ENCODE measurements at places on chromosomes 5 and 9.

- DNase-seq = no peak
Observed at GRCh38 chr5:139495638-139496435, 13.3 kb upstream of the STING1 start.

DNA sequence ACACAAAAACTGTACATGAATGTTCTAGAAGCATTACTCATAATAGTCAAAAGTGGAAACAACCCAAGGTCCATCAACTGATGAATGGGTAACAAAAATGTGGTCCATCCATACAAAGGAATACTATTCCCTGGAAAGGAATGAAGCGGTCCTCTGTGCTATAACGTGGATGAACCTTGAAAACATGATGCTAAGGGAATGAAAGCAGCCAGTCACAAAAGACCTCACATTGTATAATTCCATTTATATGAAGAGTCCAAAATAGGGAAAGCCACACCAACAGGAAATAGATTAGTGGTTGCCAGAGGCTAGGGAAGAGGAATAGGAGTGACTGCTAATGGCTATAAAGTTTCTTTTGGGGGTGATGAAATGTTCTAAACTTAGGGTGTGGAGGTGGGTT, 22.7 kb upstream of the BARHL1 start:
- no peak for DNase-seq

DNA sequence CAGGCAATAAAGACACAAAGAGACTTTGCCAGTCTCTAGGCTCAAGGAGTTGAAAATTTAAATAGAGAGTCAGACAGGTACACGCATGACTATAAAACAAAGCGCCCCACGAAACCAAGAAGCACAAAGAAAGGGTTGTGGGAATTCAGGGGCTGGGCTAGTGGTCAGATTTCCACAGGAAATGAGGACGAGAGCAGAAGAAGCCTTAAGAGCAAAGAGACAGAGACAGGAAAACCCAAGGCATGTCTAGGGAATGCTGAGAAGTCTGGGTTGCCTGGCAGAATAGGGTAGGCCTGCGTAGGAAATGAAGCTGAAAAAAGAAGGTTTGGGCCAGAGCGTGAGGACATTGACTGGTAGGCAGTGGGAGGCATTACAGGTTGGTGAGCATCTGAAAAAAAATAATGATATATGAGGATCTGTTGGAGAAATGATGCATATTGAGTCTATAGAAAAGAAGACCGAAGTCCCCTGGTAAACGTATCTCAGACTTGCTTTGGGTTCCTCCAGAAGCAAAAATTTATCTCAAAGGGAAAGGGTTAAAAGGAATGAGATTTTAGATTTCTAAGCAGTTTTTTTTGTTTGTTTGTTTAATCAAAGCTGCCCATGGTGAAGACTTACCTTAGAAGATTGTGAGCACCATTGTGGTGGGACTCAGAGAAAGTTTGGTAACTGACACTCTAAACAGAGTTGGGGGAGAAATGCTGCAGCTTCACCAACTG, 51.8 kb downstream of the SLC1A3 start:
- DNase-seq = no peak

- no peak for DNase-seq
Observed at GRCh38 chr5:140075371-140075770, 32.3 kb upstream of the NRG2 start.

DNA sequence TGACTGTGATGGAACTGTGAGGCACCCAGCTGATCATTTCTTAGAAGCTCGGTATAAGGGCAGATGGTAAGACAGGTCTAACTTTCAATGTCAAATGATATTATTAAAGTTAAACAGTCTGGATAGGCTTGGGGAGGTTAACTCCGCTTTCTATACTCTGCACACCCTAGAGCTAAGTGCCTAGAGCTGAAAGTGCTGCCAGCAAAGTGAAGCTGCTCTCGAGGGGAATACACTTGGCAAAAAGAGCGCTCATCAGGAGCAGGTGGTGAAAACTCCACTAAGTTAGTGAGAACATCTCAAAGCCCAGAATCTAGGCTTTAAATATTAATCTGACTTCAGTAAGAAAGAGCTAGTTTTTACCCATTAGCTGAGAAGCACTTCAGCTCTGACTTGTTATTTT, 349.6 kb upstream of the SLC30A5 start:
- DNase-seq = no peak

- no peak for DNase-seq
Observed at GRCh38 chr5:169697976-169698375, 60.9 kb downstream of the DOCK2 start.

GRCh38 chr5:150616024-150616470, 24.4 kb upstream of the SYNPO start:
- no peak for DNase-seq

- DNase-seq = no peak
Observed at GRCh38 chr9:112621018-112621655, 96.8 kb downstream of the INIP start.

- no peak for DNase-seq
Observed at GRCh38 chr9:89658931-89659330, 54.1 kb downstream of the GADD45G start.

DNA sequence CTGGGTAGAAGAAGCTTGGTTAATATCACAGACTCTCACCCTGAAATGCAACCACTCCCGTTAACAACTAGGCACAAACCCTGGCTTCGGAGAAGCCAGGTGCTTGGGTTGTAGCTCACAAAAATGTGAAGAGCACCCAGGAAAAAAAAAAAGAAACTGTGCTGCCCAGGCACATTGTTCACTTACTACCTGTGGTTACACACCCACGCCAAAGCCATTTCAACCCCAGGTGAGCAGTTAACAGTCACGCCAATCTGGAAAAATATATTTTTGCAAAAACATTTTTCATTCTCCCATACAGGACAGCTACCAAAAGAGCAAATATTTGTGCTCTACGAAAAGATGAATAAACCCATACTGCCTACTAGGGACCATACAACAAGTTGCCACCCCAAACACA, 49.2 kb downstream of the SIL1 start:
- no peak for DNase-seq

DNA sequence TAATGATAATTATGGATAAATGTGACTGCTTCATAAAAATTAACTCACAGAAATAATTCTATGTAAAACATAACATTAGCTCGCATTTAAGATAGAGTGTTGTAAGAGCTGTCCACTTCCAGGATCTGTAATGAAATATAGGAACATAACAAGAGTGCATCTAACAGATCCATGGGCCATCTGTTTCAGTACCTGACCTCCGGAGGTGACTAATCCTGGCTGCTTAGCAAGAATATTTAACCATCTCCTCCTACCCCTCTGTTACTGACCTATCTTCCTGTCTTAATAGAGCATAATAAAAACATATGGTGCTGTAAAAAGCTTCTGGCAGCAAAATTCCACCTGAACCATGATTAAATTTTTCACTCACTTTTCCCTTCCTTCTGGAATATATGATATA, 7.1 kb downstream of the PLCXD3 start:
- no peak for DNase-seq

- DNase-seq = no peak
Observed at GRCh38 chr5:83764101-83764500, 43.4 kb upstream of the HAPLN1 start.

DNA sequence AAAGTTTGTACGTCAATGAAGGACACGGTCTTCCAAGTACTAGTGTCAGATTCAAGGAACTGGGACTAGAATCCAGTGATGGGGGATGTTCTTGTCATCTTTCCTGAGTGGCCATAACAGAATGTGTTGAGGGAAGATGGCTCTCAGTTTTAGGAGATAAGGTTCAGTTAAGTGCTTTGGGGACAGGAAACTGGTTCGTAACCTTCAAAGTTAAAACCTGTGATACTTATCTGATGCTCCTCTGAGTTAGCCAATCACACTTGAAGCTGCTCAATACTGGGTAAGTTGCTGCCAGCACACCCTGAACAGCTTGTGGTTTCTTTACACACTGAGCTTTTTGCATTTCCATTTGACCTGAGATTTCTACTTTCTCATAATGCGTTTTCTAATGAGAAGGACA, 64.4 kb downstream of the PIK3R1 start:
- no peak for DNase-seq

- DNase-seq = no peak
Observed at GRCh38 chr9:108645520-108645919, 210.3 kb downstream of the ACTL7B start.

DNA sequence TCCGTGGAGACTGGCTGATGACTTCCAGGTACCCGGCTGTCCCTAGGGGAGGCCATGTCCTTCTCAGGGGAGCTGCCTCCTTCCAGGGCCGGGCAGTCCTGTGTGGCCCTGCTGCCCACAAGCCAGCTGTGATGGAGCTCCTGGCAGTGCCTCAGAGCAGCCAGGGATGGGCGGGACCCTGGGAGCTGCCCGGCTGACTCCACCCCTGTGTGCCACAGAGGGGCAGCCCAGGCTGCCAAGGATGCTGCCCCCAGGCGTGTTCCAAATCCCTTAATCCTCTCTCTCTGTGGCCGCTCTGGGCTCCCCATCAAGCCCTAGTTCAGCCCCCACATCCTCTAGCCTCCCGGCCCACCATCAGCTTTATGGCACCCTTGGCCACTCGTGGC, 7.0 kb upstream of the SCGB3A1 start:
- DNase-seq = no peak

- no peak for DNase-seq
Observed at GRCh38 chr9:91532325-91532724, 108.7 kb upstream of the NFIL3 start.

DNA sequence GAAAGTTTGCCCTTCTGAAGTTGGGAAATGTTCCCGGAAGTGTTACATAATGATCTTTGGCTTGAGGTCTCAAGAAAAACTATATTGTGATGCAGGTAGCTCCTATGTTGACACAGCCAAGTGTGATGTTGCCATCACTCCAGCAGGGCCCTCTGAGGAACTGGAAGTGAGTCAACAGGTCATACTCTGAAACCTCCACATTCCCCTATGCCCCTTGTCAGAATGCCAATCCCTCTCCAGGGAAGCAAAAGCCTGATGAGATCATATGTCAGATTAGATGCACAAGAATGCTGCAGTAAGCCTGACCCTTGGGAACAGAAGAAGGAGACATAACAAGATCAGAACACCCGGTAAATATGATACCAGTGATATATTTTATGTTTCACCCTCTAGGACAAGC, 66.8 kb upstream of the ITGA2 start:
- no peak for DNase-seq

GRCh38 chr9:112050544-112051475, 124.3 kb downstream of the SUSD1 start:
- no peak for DNase-seq

- no peak for DNase-seq
Observed at GRCh38 chr9:22204240-22204639, 195.1 kb upstream of the CDKN2B start.

DNA sequence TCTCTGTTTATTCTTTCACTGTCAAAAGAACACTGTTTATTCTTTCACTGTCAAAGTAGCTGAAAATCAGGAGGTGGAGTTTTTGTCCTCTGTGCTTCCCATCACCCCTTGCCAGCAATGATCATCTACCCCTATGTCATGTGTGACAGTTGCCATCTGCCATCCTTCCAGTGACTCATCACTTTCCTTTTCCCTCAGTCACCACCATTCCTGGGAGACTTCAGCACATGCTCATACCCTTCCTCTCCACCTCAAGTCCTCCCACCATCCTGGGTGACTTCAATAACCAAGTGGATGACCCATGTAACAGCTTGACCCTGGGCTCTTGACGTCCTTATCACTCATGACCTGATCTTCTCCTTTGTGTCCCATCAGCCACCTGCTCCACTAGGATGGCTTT, 43.3 kb upstream of the RASEF start:
- no peak for DNase-seq

DNA sequence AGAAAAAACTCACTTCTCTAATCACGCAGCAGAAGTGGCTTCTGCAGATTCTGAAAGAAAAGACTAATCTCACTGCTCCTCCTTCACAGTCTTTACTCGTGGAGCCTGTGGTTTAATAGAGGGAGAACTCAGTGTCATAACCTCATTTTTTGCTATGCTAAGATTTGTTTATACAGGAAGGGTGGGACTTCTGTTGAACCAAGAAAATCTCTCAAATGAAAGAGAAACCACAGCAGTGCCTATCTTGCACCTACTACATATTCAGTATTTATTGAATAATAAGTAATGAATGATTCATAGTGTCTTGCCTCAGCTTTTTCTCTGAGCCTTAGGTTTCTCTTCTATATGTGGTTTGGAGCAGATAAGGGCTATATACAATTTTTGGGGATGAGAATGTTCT, 136.1 kb upstream of the DMAC1 start:
- DNase-seq = no peak

DNA sequence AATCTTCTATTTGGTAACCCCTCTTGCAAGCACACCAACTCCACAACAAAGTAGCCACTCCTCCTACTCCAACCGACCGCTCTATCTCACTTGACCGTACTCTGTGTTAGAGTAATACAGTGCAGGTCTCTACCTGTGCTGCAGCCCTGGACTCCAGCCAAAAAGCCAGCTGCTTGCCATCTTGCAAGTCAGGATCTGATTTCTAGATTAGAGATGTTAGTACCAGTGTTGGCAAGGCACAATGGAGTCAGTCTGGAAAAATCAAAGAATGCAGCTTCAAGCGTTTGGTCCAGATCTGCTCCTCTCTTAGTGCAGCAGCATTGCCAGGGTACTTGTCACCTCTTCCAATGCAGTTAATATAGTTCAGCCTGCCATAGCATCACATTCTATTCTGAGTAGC, 477.6 kb downstream of the ZSWIM6 start:
- no peak for DNase-seq

DNA sequence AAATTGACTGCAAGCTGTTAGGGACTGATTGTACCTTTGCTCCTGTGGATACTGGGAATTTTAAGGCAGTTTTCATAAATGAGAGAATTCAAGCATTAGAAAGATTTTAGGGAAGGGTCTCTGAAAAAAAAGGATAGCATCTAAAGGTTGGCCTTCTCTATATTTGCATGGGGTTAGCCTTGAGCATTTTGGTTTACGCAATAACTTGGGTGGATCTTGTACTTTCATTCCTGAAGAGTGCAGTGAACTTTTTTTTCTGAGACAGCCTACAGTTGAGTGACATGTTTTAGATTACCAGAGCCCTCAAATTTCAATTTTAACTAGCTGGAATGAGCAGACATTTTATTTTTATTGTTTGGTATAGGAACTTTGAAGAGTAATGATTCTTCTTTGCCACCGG, 91.6 kb upstream of the NR3C1 start:
- DNase-seq = no peak

- no peak for DNase-seq
Observed at GRCh38 chr5:74067748-74068541, 441.9 kb downstream of the ARHGEF28 start.

GRCh38 chr9:34862043-34862442, 96.0 kb upstream of the PHF24 start:
- DNase-seq = no peak

- DNase-seq = no peak
Observed at GRCh38 chr9:97573482-97574073, 59.6 kb downstream of the TSTD2 start.

- no peak for DNase-seq
Observed at GRCh38 chr5:154199263-154199662, 8.7 kb downstream of the GALNT10 start.

GRCh38 chr9:131436865-131437271, 43.0 kb downstream of the PRRC2B start:
- DNase-seq = no peak

- DNase-seq = no peak
Observed at GRCh38 chr9:91162784-91163443, 198.8 kb downstream of the AUH start.
